ENCODE measurements at places on chromosomes 16 and 17.

DNA sequence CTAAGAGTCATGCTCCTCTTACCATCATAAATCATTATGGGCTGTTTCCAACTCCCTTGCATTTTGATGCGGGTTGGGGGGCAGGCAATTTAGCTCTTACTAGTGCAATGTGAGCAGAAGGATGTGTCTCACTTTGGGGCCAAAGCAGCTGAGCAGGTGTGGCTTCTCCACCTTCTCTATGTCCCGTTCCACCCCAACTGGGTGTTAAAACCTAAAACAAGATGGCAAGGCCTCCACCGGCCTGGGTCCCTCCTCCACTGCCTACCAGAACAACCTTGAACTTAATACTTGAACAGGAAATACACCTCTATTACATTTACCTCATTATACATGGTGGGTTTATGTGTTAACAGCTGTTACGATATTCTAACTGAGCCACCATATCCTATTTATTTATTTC lies 52.8 kb downstream of the TOX3 start:
- DNase-seq, result no peak

GRCh38 chr17:31369266-31369665 lies 22.2 kb upstream of the RAB11FIP4 start:
- DNase-seq, result no peak

- no peak for DNase-seq
Observed at GRCh38 chr16:9860876-9861275, 321.4 kb downstream of the GRIN2A start.

GRCh38 chr17:59124665-59125064 lies 18.0 kb upstream of the TRIM37 start:
- no peak for DNase-seq

DNA sequence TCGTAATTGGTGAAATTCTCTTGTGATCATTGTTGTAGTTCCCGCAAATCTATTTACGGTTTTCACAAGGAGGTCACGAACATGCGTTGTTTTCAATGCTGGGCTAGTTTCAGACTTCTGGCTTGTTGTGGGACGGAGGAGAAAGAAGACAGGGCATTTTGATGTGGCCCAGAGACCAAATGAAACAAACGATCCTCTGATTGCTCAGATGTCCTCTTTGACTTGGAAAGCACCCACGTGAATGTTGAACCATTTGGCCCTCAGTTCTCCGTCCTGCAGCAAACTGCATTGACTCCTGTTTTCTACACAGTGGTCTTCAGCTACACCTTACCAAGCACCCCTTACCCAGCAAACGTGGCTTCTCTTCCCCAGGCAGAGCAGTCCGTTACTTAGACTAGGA lies 391.0 kb downstream of the WWOX start:
- no peak for DNase-seq

- DNase-seq, result no peak
Observed at GRCh38 chr16:82231008-82231787, 61.2 kb upstream of the MPHOSPH6 start.

DNA sequence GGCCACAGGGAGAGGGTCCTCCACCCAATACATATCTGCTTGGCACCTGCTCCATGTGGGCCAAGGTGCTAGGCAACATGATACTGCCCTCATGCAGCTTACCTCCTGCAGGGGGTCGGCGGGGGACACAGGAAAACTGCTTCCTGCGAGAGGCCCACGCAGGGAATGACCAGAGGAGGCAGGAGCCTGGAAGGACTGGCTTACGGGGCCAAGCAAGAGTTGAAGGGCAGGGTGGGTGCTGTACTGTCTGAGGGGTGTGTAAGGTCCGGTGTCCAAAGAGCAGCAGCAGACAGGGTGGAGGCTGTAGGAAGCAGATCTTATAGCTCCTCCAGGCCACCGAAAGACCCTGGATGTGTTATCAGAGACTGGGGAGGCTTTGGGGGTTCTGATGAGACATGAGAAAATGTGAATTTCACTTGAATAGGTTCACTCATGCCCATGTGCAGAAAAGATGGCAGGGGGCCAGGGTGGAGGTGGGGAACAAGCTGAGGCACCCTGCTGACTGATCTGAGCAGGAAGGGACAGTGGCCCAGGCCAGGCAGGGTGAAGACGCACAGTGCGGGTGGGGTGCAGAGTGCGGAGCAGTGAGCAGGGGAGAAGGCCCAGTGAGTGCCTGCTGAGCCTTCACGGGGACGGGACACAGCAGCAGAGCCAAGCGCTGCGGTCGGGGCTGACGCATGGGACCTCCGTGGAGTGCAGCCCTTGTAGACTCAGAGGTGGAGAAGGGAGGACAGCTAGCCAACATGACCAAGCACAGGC lies 8.3 kb downstream of the FLCN start:
- no peak for DNase-seq

DNA sequence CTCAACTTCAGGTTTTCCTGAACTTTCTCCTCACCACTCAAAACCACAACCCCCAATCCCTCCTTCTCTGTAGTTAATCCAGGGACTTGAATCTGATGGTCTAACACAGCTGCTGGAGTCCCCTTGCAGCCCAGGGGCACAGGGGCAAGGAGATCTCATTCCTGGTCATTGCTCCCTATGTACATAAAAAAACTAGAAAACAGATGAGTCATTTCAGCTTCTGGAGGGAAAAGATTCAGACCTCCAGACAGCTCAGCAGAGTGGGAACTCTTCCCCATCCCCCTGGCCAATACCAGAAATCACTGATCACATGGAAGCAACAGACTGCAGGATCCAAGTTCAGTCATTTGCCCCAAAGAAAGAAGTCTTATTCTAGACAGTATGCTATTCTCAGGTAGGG lies 62.1 kb downstream of the DYNLRB2 start:
- DNase-seq, result no peak

- DNase-seq, result no peak
Observed at GRCh38 chr17:74037320-74037719, 166.2 kb upstream of the RPL38 start.

- DNase-seq, result no peak
Observed at GRCh38 chr17:82400830-82401229, 17.3 kb upstream of the HEXD start.

DNA sequence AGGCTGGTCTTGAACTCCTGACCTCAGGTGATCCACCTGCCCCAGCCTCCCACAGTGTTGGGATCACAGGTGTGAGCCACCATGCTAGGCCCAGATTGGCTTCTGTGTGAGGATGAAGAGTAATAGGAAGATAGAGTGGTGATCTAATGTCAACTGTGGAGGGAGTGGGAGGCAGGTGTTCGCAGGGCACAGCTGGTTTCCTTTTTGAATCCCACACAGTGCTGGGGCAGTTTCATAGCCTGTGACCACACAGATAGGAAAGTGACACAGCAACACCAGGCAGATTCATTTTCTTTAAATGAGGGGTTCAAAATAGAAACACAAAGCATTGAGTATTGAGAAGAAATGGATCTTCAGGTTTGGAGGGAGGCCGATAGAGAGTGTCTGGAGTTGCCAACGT lies 540.3 kb downstream of the WWOX start:
- DNase-seq, result no peak

DNA sequence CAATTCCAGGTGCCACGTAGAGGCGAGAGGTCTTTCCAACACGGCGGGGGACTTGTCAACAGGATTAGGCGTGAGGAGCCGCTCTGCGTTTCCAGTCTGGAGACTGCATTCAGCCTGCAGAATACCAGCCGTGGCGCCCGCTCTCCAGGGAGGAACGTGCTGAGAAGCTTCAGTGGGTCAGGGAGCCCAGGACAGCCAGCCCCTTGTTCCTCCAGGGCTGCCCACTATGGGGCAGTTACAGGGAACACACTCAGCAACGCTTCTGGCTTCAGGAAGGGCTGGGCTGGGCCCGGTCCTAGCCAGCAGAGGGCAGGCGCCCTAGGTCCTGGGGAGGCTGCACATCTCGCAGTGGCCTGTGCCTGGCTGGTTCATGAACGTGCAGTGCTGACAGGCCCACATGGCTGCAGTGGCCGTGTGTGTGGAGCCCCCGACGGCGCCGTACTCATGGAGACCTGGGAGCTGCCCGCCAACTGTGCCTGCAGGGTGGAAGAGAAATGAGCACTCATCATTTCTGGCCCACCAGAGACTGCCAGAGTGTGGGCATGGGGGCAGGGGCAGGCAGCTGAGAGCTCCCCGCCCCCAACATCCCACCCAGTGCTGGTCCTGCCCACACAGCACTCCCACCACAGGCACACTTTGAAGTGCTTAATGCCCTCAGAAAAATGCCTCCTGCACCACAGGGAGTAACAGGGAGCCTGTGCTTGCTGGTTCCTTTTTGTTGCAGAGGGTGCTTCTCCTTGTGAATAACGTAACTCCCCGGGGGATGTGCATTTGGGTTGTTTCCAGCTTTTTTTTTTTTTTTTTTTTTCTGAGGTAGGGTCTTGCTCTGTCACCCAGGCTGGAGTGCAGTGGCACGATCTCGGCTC lies 7.0 kb upstream of the FAAP100 start:
- no peak for DNase-seq

Data from HFFc6 (cell line).